Brain (organoid and tissue), 16 donors: ENCODE measurements at places on chromosomes 12 and 14. TPM values are rescaled to one million over a fixed set of nuclear protein-coding genes. Genes with fewer than 3 reads are reported as not detected.

Gene ACADS
- polyA plus RNA-seq: 28.2 TPM

Gene ALG10B
- 0.85 TPM for polyA plus RNA-seq

Gene SPRYD4
- 1.2 TPM for polyA plus RNA-seq

Gene BMP4
- polyA plus RNA-seq: 3.3 TPM

Gene KRT6C
- not detected for polyA plus RNA-seq

Gene POTEM
- not detected for polyA plus RNA-seq

Gene BIN2
- polyA plus RNA-seq: 1.3 TPM

Gene BEST3
- 5.9 TPM for polyA plus RNA-seq

Gene HOXC12
- not detected for polyA plus RNA-seq

Gene KLRC2
- polyA plus RNA-seq: 1.6 TPM

Gene LGMN
- polyA plus RNA-seq: 77.1 TPM

Gene DENR
- 27.6 TPM for polyA plus RNA-seq

Gene SOX5
- polyA plus RNA-seq: 2.7 TPM

Gene BICDL1
- polyA plus RNA-seq: 22.9 TPM

Gene OTX2
- polyA plus RNA-seq: not detected

Gene TOMM20L
- not detected for polyA plus RNA-seq

Gene RD3L
- not detected for polyA plus RNA-seq

Gene EXOC3L4
- polyA plus RNA-seq: not detected

Gene CLEC2D
- polyA plus RNA-seq: 0.81 TPM

Gene ASB2
- polyA plus RNA-seq: 0.70 TPM

Gene C3AR1
- polyA plus RNA-seq: 4.1 TPM

Gene CCDC197
- not detected for polyA plus RNA-seq

Gene FGF6
- not detected for polyA plus RNA-seq

Gene ZNF84
- polyA plus RNA-seq: 5.0 TPM
